ENCODE measurements at places on chromosomes 13 and 19. TPM values are rescaled to one million over a fixed set of nuclear protein-coding genes. Genes with fewer than 3 reads are reported as not detected.

Gene PRMT1
- total RNA-seq, result 105 TPM

Gene ZNF234
- total RNA-seq, result 14.0 TPM

Gene UFM1
- total RNA-seq, result 59.3 TPM

Gene BEST2
- total RNA-seq, result not detected

Gene ACP7
- not detected for total RNA-seq

Gene STK11
- total RNA-seq, result 42.3 TPM

Gene SOX21
- total RNA-seq, result not detected

Gene NXNL1
- not detected for total RNA-seq

Gene ERICH6B
- not detected for total RNA-seq

Gene VSTM1
- total RNA-seq, result not detected

Gene CTXN1
- 21.8 TPM for total RNA-seq

Gene LYL1
- total RNA-seq, result 0.47 TPM

Gene RAB3A
- 3.4 TPM for total RNA-seq

Gene SLC15A1
- total RNA-seq, result not detected

GRCh38 chr19:34459614-34460013 lies 21.9 kb upstream of the WTIP start:
- DNase-seq, result no peak

DNA sequence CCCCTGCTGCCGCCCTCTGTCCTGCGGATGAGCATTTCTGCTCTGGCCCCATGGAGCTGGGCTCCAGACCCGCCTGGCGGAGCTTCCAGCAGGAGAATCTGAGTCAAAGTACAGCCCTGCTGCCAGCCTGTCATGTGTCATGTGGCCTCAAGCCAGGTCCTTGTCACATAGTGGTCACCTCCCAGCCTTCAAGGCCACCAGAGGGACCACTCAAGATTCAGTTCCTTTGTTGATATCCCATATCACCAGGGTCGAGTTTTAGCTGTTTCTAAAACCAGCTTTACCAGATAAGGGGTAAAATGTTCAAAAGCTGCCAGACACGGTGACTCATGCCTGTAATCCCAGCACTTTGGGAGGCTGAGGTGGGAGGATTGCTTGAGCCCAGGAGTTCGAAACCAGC lies 13.4 kb downstream of the THOP1 start:
- no peak for DNase-seq

- no peak for DNase-seq
These were observed 1.5 kb downstream of the TCF3 start for GRCh38 chr19:1650650-1651567.

DNA sequence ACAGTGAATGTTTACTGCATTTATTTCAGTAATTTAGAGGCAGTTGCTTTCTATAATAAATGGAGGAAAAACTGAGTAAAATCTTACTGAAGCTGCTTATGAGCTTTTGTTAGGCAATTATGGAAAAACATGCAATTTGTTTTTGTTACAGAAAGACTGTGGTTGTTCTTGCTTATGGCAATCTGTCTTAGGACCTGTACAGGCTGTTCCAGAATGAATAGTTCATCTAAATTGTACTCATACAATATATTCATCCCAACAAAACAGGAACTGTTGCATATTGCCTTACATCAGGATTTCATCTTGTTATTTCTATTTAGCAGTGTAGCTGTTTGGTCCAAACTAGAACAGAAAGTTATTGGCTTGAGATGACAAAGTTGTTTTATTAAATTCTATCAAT lies 199.2 kb downstream of the NALCN start:
- no peak for DNase-seq

DNA sequence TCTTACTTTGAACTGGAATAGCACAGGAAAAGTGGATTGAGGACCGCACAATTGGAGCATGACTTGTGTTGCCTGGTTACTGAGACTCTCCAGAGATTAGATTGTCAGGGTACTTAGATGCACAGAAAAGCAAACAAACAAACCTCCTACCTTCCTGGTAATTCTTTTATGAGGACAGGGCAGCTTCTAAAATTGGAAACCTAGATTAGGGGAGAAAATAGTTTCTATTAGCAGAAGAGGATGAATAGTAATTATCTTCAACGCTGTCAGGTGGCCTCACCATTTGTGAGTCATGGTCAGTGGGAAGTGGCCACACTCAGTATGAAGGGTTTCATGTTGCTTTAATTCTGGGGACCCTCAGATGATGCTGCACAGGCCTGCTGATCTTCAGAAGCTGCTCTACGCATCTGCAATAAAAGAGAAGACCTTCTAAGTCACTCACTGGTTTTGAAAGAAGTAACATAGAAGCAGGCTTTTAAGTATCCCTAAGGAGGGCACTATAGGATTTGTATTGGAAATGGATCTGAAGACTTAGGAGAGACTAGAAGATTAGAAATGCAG lies 106.8 kb downstream of the LACC1 start:
- no peak for DNase-seq

- DNase-seq, result no peak
These were observed 1.6 kb downstream of the FUT6 start for GRCh38 chr19:5837761-5838352.

- no peak for DNase-seq
These were observed 23.0 kb upstream of the PSG2 start for GRCh38 chr19:43105496-43105895.

DNA sequence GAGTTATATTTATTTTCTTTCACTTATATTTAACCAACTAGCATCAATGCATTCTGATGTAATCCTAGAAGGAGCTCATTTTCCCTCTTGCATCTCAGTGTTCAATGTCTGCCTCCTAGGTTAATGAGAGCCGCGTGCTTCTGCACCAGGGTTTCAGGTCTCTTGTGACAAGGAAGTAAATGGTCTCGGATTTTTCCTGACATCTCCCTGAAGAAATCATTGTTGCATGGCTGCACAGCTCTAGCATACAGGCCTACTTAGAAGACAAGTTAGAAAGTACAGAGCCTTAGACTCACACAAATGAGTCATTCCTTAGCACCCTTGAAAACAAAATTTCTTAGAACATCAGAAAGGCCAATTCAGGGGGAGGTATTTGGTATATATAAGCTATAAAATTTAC lies 57.2 kb upstream of the KLF12 start:
- DNase-seq, result no peak

GRCh38 chr19:46739290-46739771 lies 6.5 kb upstream of the FKRP start:
- DNase-seq, result no peak

DNA sequence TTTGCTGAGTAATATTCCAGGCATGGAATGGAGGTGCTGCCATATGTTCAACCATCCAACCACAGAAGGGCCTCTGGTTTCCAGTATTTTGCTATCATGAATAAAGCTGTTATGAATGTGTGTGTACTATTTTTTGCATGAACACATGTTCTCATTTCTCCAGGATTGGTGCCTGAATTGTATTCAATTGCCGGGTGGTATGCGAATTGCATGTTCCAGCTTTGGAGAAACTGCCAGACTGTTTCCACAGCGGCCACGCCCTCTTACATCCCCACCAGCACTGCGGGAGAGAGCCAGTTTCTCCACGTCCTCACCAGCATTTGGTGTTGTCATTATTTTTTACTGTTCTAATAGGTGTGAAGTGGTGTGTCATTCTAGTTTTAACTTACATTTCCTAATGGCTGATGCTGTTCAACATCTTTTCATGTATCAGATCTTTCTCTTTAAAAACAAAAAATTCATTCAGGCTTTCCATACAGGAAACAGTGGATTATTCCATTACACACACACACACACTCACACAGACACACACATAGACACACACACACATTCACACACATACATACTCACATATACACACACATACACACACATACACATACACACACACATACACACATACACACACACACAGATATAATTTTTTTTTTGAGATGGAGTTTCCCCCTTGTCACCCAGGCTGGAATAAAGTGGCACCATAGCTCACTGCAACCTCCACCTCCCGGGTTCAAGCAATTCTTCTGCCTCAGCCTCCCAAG lies 154.1 kb downstream of the PTPRS start:
- no peak for DNase-seq

GRCh38 chr13:72004784-72005374 lies 137.9 kb upstream of the DACH1 start:
- DNase-seq, result no peak

GRCh38 chr13:84431646-84432045 lies 549.4 kb upstream of the SLITRK1 start:
- DNase-seq, result no peak

GRCh38 chr19:45848922-45849321 lies 14.0 kb downstream of the SYMPK start:
- DNase-seq, result no peak

GRCh38 chr19:11905928-11906327 lies 18.3 kb downstream of the ZNF69 start:
- DNase-seq, result no peak

GRCh38 chr19:6378041-6378440 lies 2.3 kb upstream of the PSPN start:
- DNase-seq, result no peak

DNA sequence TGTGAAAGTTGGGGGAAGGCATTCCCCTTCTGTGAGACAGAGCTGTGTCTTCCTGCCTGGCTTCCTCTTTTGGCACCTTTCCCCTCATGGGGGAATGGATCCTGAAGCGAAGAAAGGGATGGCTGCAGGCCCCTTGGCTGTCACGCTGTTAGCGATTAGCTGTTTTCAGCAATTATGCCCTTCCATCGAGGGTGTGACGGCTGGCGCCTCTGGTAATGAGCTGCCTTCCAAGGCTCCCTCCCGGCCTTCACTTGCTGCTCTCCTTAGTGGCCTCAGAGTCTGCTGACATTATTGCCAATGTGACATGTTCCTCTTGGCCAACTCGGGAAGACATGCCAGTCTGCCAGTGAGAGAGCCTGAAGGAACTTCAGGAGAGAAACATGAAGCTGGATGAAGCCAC lies 162.1 kb downstream of the ZIC5 start:
- DNase-seq, result no peak

GRCh38 chr13:110338441-110339101 lies 31.5 kb downstream of the COL4A2 start:
- DNase-seq, result no peak

- no peak for DNase-seq
These were observed 303.6 kb downstream of the MYO16 start for GRCh38 chr13:108933061-108933460.

DNA sequence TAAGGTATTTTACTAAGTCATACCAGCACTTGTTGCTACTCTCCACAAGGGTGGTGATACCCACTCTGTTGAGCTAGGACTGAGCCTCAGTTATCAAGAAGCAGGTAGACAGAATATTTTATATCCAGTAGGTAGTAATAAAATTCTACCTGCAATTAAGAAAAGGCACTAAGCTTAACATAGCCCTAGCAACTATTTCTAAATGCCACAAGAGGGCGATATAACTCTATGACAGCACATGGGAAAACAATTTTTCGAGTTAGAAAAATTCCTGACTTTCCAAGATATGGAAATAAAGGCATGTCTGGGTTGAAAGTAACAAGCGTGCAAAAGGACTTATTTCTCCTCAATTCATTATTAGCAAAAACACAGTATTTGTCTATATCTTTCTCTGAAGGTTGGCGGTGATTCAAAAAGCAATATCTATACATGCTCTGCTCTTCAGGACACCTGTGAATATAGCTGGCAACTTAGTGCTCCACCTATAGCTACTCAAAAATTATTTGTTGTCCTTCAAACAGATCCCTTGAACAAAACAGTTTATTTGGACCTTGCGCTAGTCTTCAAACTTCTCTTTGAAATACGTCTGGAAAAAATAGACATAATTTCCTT lies 14.7 kb downstream of the CCDC169 start:
- no peak for DNase-seq

- DNase-seq, result no peak
These were observed 12.4 kb downstream of the JAK3 start for GRCh38 chr19:17835182-17836006.

DNA sequence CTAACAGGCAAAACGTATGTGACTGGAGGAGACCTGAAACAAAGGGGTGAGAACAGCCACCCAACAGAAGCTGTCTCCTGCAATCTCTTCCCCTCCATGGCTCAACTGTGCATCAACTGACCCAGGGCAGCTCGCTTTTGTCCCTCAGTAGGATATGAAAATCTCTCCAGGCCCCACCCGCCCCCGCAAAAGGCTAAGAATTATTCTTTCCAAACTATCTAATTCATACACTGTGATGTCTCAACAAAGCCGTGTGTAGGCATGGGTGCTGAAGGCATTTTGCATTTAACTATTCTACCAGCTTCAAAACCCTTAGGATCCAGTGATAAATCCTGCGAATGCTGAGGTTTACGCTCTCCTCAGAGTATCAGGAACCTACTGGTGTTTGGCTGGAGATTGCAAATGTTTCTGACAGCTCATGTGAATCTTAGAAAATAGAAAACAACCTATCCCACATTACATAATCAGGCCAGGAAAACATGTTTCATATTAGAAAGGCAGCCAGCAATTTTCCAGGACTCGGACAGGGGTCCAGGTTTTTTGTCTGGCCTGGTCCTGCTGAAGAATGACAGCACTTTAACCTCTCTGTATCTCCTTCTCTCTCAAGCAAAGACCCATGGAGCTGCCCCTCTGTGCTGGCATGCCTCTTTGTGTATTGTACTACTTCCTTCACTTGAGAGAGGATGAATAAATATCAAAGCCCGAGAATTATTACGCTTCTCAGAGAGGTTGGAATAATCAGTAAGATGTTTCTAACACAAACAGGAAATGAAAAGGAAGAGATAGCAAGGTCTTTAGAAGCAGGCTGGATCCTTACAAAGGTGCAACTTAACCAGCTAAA lies 17.3 kb downstream of the DHRS12 start:
- no peak for DNase-seq

- no peak for DNase-seq
These were observed 901.7 kb downstream of the DIAPH3 start for GRCh38 chr13:59261928-59262488.

- DNase-seq, result no peak
These were observed 186.9 kb upstream of the IRS2 start for GRCh38 chr13:109973279-109973678.

GRCh38 chr13:45105895-45106294 lies 14.4 kb upstream of the GTF2F2 start:
- no peak for DNase-seq

- no peak for DNase-seq
These were observed 11.6 kb upstream of the CNMD start for GRCh38 chr13:52751196-52751595.

- DNase-seq, result no peak
These were observed 205.7 kb downstream of the MYO16 start for GRCh38 chr13:108835083-108835482.

DNA sequence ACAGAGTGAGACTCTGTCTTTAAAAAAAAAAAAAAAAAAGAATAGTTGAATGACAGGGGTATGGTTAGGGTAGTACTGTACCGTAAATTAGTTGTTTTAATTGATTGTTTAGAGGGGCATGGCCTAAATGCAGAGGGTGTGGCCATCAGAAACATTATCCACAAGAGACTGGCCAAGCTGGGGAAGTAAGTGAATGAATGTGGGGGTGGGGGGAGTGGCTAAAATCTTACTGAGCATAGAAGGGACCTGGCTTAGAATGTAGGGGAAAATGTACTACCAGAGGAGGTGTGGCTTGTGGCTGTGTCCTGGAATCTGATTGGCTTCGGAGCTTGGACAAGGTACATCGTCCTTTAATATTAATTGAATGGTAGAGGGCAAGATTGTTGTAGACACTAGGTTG lies 3.8 kb downstream of the BCL2L12 start:
- no peak for DNase-seq

GRCh38 chr13:20301403-20302071 lies 69.4 kb upstream of the GJB6 start:
- no peak for DNase-seq

Data from chondrocyte (in vitro differentiated cells).